NCI-H226 (cell line): ENCODE measurements at places on chromosomes 5 and 9.

DNA sequence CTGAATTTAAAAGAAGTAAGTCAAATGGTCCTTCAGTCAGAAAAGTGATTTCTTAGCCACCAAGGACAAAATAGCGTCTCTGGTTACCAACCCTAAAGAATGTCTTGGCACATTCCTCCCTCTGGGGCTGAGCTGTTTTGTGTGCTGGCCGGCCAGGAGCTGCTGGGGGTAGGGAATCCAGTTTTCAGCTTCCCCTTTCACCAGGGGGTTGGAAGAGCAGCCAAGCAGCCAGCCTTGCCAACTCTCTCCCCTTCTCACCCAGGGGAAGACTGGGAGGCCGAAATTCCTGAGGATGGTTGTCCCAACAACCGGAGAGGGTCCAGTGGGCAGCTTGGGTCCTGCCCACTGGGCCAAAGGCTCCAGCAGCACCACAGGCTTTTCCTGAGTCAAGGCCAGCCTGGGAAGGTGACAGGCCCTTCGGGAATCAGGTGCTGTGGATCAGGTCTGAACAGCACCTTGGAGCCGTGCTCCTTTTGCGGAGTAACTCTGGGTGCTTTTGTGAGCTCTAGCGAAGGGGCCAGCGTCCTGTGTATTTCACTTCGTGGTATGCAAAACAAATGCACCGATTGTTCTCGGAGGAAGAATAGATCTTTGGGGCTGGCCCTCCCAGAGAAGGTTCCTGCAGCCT, 4.2 kb downstream of the WWC1 start:
- DNase-seq: peak; percentile 82

- no peak for DNase-seq
These were observed 319.2 kb downstream of the GADD45G start for GRCh38 chr9:89923961-89924504.

GRCh38 chr9:89919171-89919681, 314.4 kb downstream of the GADD45G start:
- no peak for DNase-seq

GRCh38 chr9:117919538-117919937, 215.3 kb downstream of the TLR4 start:
- DNase-seq: no peak

- no peak for DNase-seq
These were observed 27.0 kb downstream of the TRIM14 start for GRCh38 chr9:98091735-98092612.

DNA sequence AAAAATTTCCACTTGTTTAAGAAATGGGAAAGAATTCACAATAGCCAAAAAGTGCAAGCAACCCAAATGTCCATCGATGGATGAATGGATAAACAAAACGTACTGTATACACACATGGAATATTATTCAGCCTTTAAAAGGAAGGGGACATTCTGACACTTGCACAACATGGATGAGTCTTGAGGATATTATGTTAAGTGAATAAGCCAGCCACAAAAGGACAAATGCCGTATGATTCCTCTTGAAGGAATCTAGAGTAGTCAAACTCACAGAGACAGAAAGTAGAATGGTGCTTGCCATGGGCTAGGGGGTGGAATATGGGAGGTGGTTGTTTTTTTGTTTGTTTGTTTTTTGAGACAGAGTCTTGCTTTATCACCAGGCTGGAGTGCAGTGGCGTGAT, 3.8 kb upstream of the ATP6V0E1 start:
- DNase-seq: no peak

GRCh38 chr5:11334404-11334803, 569.8 kb downstream of the CTNND2 start:
- DNase-seq: no peak

- no peak for DNase-seq
These were observed 44.4 kb upstream of the FER start for GRCh38 chr5:108703313-108703712.

DNA sequence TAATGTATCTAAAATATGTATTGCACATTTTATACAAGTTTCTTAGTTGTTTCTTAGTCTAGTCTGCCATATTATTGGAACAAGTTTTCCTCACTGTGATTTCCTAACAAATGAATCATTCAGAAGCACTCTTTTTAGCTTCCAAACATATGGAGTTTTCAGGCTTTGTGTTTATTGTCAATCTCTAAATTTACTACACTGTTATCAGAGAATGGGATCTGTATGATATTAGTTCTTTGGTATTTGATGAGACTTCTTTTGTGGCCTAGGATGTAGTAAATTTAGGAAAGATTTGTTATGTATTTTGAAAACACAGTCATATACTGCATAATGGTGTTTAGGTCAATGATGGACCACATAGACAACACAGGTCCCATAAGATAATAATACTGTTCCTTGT, 25.7 kb downstream of the SREK1IP1 start:
- no peak for DNase-seq

- DNase-seq: no peak
These were observed 131.7 kb downstream of the DENND1A start for GRCh38 chr9:123798195-123798594.

DNA sequence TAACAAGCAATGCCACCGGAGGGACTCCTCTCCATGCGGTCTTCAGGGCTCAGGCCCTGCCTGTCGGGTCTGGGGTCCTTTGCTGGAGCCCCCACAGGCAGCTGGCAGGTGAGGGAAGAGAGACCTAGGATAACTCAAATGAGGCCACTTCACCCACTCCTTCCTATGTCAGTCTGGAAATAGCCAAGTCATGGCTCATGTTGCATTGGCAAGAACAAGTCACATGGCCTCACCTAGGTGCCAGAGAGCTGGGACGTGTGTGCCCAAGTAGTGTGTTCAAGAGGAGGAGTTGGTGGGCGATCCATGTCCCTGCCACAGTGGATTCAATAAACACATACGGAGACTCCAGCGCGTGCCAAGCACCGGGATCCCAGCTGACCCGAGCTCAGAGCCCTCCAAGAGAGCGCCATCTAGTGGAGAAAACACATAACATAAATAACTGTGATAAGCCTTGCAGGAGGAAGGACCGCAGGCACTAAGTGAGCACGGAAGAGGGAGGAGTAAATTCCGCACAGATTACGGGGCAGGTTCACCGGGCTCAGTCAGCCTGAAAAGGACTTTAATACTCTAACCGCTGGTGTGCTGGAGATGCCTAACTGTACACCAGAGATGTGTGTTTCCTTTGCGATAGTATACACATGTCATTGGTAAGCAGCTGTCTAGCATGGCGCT, 580.8 kb downstream of the CCDC171 start:
- peak; percentile 79 for DNase-seq

DNA sequence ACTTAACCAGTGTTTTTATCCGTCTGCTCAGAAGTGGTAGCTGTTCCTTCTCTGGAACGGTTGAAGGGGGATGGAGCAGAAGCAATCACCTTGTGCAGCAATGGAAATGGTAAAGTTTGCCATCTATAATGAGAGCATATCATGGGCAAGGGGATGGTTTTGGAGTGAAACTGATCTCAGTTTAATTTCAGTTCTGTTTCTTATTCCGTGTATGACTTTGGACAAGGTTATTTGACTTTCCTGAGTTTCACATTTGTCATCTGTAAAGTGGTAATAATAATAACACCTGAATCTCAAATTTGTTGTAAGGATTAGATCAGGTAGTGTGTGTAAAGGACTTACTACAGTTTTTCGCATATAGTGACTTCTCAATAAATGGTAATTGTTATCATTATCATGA, 106.1 kb downstream of the PCSK1 start:
- no peak for DNase-seq

DNA sequence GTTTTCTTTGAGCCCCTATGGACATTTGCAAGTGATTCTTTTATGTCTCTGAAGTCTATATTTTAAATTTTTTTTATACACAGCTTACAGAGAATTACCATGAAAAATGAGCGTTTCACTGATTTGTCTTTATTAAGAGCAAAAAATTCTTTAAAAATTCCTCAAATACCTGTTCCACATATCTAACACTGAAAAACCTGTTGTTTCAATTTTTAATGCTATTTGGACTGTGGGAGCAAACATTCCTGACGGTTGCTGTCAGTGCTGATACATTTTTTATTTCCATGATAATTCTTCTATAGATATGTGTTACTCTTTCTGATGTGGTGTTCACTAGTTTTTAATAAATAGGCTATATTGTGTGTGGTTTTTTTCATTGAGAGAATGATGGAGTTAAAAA, 199.8 kb downstream of the GDNF start:
- DNase-seq: no peak

- DNase-seq: no peak
These were observed 100.4 kb downstream of the NREP start for GRCh38 chr5:111656580-111656979.

- DNase-seq: no peak
These were observed 78.6 kb downstream of the AMBP start for GRCh38 chr9:113999256-114000062.

GRCh38 chr5:124747791-124748686, 1.6 kb upstream of the ZNF608 start:
- DNase-seq: no peak

DNA sequence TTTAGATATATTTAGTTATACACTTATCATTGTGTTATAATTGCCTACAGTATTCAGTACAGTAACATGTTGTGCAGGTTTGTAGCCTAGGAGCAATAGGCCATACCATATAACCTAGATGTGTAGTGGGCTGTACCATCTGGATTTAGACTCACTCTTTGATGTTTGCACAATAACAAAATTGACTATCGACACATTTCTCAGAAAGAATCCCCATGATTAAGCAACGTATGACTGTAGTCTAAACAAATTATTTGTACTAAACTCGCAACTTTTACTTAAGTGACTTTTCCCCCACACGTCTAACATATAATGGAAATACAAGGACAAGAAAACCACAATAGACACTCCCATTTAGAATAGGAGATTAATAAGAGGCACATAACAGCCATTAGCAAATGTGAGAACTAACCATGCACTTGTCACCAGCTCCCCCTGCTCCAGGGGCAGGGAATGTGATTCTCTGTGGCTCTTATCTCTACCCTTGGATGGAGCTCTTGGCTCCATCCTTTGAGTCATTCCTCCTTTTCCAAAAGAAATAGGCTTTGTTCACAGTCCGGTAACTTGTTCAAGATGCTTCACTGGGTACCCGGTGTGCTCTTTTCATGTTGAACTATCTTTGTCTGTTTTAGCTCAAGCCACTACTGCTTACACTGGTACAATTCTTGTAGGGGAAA, 8.7 kb upstream of the B4GALT1 start:
- DNase-seq: no peak

- no peak for DNase-seq
These were observed 210.5 kb downstream of the KDM4C start for GRCh38 chr9:6968271-6968670.

DNA sequence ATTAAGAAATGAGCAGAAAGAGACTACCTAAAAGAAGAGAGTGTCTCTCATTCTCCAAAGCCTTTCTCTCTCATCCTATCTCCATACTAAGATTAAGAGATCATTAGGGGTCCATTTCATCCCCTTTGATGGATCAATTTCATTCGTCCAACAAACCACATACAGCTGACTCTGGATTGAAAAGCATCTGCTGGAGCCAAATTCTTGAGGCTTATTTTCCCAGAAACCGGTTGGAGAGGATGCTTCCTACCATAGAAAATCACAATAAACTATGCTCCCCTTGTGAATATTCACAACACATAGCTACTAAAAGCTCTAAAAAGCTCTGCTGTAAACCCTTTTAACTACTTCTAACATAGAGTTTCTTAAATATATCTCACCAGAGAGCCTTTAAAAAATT, 755.0 kb upstream of the ZNF608 start:
- no peak for DNase-seq

DNA sequence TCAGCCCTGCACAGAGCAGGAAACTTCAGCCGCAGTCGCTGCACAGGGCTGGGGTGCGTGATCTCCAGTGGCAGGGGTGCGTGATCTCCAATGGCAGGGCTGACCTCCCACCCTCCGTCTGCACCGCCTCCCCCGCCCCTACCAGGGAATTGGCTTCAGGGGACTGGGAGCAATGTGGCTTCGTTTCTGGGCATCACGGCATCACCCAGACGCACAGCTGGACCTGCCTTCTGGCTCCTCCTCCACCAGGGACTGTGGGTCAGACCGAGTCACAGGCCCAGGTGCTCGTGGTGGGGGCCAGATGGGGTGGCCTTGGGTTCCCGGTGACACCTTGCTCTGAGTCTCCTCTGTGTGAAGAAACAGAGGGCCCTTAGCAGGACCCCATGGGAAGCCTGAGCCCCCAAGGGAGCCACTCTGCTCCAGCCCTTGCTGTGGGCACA, 51.1 kb downstream of the AHRR start:
- no peak for DNase-seq

DNA sequence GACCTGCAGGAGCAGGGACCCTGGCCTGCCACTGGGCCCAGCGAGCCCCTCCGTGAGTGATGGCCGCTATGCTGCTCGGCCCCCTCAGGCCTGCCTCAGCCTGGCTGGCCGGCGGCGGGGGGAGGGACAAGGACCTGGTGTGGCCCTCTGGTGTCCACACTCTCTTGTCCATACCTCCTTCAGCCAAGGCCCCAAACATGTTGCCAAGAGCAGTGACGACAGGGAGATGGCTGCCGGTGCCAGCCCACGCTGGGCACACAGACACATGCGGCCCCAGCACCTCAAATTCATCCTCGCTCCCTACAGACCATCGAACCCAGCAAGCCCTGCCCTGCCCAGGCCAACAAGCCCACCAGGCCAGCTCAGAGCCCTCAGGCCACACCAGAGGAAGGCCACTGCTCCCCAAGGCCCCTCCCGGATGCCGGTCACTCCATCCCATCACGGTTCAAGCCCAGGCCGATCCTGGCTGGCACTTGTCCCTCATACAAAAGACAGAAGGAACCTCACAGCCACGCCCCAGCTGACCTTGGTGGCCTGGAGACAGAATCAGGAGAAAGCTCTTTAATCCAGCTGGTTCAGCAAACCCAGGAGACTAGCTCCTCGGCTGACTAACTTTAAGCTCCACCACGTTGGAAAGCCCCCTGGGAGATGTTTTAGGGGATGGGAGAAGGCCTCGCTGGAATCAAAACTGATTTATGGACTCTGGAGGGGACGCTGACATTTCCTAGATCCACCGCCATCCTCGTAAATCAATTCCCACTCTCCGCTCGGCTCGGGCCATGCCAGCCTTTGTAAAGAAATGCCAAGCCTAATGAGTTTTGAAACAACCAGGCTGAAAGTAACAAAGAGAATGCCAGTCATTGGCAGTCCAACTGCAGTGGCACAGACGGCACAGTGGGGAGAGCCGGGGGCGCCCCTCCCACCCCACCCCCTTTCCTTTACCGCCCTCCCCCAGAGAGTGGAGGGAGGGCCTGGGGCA, 84.9 kb downstream of the VAV2 start:
- no peak for DNase-seq

GRCh38 chr5:157113002-157113401, 4.2 kb upstream of the HAVCR2 start:
- no peak for DNase-seq
